IPS DF 6.9 (cell line): ENCODE measurements at places on chromosomes 4 and X.

DNA sequence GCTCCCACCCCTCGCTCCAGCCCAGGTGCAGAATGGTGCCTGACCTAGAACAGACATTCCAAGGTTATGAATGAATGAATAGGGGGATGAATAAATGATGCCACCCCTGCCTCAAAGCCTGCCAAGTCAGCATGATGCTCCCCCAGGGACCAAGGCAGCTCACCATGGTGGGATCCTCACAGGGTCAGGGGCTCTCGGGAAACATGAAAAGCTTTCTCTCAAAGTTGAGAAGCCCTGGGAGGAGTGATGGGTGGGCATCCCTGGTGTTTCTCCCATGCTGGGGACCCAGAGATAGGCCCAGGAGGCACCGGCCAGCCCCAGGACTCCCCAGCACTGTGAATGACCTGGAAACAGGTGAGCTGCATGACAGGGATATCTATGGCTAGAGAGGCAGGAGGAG is 58.9 kb downstream of the HTRA3 start:
- no peaks in the 10 kb centered on the region for H3K4me1 ChIP-seq
- no peak overlapping the region for H3K27ac ChIP-seq
- no peaks in the 10 kb centered on the region for H3K36me3 ChIP-seq
- no peaks in the 10 kb centered on the region for H3K27me3 ChIP-seq
- no peak for DNase-seq

GRCh38 chr4:40409835-40410234 is 74.7 kb downstream of the CHRNA9 start:
- DNase-seq, result no peak
- no peaks in the 10 kb centered on the region for H3K27me3 ChIP-seq
- no peak overlapping the region for H3K4me3 ChIP-seq
- no peaks in the 10 kb centered on the region for H3K36me3 ChIP-seq
- H3K4me1 ChIP-seq, result no peaks in the 10 kb centered on the region

DNA sequence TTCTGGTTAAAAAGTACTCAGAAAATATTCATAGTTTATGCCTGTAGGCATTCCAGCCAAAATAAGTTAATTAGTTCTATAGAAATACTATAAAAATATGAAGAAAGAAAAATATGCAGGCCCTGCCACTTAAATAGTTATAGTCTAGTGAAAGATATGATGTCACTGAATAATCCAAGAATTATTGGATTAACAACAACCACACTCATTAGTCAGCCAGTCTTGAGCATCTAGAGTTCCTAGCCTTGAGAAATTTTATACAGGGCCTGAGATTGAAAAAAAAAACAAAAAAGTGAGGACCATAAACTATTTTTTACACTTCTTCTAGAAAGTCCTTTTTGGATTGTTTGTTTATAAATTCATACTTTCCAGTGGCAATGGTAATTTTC is 823.0 kb downstream of the FAT4 start:
- H3K27me3 ChIP-seq, result no peaks in the 10 kb centered on the region
- no peak overlapping the region for H3K4me3 ChIP-seq
- H3K36me3 ChIP-seq, result no peaks in the 10 kb centered on the region

GRCh38 chrX:137044893-137045292 is 11.1 kb upstream of the GPR101 start:
- no peak overlapping the region for H3K27ac ChIP-seq
- no peaks in the 10 kb centered on the region for H3K36me3 ChIP-seq
- no peaks in the 10 kb centered on the region for H3K27me3 ChIP-seq
- no peaks in the 10 kb centered on the region for H3K4me1 ChIP-seq

DNA sequence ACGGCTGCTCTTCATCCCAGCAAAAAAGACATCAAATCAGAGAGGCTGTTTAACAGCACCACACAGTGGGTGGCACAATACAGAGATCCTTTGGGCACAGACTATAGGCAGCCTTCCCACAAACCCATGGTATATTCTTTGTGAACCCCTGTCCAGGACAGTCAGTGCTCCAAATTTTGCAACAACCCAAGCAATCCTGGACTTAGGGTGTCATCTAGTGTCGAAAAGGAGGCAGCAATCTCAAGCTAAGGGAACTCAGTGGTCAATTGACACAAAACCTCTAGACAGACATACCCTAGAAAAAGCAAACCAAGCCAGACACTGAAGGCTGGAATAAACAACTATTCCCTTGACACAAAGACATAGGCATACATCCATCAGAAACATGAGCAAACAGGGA is 137.4 kb downstream of the BMP15 start:
- H3K27me3 ChIP-seq, result no peaks in the 10 kb centered on the region
- no peak for DNase-seq
- H3K27ac ChIP-seq, result no peak overlapping the region
- H3K4me3 ChIP-seq, result no peak overlapping the region
- no peaks in the 10 kb centered on the region for H3K36me3 ChIP-seq
- no peaks in the 10 kb centered on the region for H3K4me1 ChIP-seq

GRCh38 chr4:82388405-82388804 is 14.6 kb upstream of the HNRNPD start:
- no peak for DNase-seq
- H3K27me3 ChIP-seq, result no peaks in the 10 kb centered on the region
- H3K27ac ChIP-seq, result no peak overlapping the region
- H3K4me3 ChIP-seq, result no peak overlapping the region
- no peaks in the 10 kb centered on the region for H3K36me3 ChIP-seq

DNA sequence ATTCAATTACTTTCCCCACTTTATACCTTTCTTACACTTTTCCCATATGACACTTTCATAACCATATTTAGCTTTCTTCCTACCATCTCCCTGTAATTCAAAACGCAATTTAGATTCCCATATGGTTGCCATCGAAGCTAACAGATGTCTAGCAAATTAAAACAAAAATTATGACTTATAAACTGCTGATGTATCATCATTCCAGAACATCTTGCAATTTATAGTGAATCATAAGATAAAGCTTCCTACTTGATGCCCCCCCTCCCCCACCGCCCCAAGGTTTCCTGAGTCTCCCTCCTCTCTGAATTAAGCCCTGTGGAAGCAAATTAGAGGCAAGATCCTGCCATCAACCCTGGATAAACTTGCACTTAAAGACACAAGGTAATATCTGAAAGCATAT is 5.4 kb downstream of the TSPAN5 start:
- no peak overlapping the region for H3K4me3 ChIP-seq
- no peaks in the 10 kb centered on the region for H3K4me1 ChIP-seq
- H3K36me3 ChIP-seq, result no peaks in the 10 kb centered on the region
- no peak overlapping the region for H3K27ac ChIP-seq

DNA sequence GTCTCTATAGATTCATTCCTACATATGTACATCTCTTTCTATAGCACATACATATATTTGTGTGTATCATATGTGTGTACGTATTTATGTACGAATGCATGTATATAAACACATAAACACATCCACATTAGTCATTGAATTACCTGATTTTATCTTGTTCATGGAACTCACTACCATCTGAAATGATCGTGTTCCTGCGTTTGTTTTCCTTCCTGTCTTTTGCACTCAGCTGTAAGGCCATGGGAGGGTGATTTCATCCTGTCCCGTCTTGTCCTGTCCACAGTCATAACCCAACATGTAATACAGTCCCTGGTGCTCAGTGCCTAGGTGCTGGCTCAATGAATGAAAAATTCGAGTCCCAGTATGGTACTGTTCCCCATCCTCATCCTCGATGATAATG is 191.8 kb upstream of the PSAPL1 start:
- no peaks in the 10 kb centered on the region for H3K27me3 ChIP-seq
- no peak for DNase-seq
- no peak overlapping the region for H3K27ac ChIP-seq
- H3K36me3 ChIP-seq, result no peaks in the 10 kb centered on the region
- no peaks in the 10 kb centered on the region for H3K4me1 ChIP-seq
- H3K4me3 ChIP-seq, result no peak overlapping the region

GRCh38 chrX:37847733-37848197 is 394 bp upstream of the DYNLT3 start:
- DNase-seq, result no peak
- H3K4me3 ChIP-seq, result no peak overlapping the region
- no peaks in the 10 kb centered on the region for H3K36me3 ChIP-seq
- H3K4me1 ChIP-seq, result no peaks in the 10 kb centered on the region
- H3K27me3 ChIP-seq, result no peaks in the 10 kb centered on the region
- no peak overlapping the region for H3K27ac ChIP-seq

DNA sequence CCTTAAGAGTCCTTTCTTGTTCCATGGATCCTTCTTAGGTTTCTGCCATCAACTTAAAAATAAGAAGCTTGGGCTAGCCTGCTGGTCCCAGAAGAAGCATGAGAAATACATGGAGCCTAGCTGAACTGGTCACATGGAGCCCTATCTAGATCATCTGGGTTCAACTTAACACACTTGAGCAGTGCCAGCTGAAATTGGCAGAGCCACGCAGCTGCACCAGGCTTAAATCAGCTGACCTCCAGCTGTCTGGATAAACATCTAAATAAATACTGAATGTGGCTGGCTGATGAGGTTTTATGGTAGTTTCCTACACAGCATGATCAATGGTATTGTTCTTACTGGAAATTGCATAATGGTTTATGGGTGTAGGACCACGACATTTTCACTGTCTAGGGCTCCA is 598.4 kb upstream of the FAM241A start:
- H3K27me3 ChIP-seq, result no peaks in the 10 kb centered on the region
- no peak overlapping the region for H3K4me3 ChIP-seq
- no peaks in the 10 kb centered on the region for H3K4me1 ChIP-seq
- no peak overlapping the region for H3K27ac ChIP-seq

DNA sequence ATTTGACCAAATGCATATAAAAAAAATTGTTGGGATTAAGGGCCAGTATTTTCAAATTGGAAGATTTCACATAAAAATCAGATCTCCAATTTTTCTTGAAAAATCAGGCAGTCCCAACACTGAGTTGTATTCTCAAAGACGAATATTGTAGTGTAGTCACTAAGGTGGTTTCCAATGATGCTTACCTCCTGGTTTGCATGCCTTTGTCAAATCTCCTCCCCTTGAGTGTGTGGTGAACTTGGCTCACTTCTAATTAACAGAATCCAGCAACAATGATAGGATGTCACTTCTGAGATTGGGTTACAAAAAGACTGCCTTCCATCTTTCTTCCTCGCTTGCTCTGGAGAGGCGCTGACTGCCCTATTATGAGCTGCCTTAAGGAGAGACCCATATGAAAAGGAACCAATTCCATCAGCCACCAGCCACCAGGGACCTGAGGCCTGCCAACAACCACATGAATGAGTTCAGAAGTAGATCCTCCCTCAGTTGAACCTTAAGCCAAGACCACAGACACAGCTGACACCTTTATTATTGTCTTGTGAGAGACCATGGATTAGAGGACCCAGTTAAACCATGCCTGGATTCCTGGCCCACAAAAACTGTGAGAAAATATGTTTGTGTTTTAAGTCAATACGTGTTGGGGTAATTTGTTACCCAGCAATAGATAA is 31.2 kb upstream of the TSPAN5 start:
- no peak overlapping the region for H3K27ac ChIP-seq
- DNase-seq, result no peak
- H3K36me3 ChIP-seq, result no peaks in the 10 kb centered on the region
- H3K4me3 ChIP-seq, result no peak overlapping the region
- H3K27me3 ChIP-seq, result no peaks in the 10 kb centered on the region
- H3K4me1 ChIP-seq, result no peaks in the 10 kb centered on the region

GRCh38 chr4:8906668-8906970 is 35.0 kb upstream of the HMX1 start:
- no peak overlapping the region for H3K4me3 ChIP-seq
- DNase-seq, result no peak
- no peaks in the 10 kb centered on the region for H3K36me3 ChIP-seq
- no peaks in the 10 kb centered on the region for H3K27me3 ChIP-seq

DNA sequence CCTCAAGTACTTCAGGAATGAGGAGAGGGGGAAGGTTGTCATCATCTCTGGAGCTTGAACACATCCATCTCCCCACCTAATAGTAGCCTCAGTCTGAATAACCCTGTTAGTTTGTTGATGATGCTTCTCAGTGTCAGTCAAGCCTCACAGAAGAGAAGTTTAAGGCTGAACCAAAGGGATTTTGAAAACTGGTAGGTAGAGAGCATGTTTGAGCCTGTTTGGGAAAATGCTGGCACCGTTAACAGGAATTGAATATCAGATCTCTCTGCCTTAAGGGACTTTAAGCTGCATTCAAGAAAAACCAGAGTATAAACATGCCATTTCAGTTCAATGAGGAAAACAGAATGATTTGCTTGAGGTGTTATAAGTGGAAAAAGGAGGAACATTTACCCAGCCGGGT is 73.1 kb downstream of the MAPK10 start:
- no peaks in the 10 kb centered on the region for H3K4me1 ChIP-seq
- H3K27me3 ChIP-seq, result no peaks in the 10 kb centered on the region
- no peak overlapping the region for H3K27ac ChIP-seq
- H3K4me3 ChIP-seq, result no peak overlapping the region

DNA sequence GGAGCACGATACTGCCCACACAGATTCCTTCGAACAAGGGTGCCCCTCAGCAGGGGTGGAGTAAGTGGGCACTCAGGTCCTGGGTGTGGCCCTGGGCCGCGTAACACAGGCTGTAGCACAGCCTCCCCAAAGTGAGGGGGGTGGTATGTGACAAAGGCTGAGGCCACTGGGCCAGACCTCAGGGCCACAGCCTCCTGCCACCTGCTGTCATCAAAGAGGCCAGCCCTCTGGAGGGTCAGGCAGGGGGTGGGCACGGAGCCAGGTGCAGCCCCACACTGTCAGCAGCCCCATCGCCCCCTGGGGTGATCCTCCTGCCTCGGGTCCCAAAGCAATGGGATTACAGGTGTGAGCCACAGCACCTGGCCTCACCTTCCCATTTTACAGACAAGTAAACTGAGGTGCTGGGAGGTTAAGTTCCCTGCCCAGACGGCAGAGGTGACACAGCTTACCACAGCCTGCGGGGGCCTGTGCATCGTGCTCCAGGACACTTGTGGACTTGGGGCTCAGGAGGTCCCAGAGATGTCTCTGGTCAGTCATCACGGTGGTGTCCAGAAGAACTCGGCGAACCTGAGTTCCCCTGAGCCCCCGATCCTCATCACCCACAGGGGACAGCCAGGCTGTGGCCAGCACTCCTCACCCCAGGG is 27.5 kb upstream of the MXD4 start:
- no peak overlapping the region for H3K27ac ChIP-seq
- no peaks in the 10 kb centered on the region for H3K36me3 ChIP-seq
- H3K4me1 ChIP-seq, result no peaks in the 10 kb centered on the region
- no peak for DNase-seq
- H3K4me3 ChIP-seq, result no peak overlapping the region
- no peaks in the 10 kb centered on the region for H3K27me3 ChIP-seq

DNA sequence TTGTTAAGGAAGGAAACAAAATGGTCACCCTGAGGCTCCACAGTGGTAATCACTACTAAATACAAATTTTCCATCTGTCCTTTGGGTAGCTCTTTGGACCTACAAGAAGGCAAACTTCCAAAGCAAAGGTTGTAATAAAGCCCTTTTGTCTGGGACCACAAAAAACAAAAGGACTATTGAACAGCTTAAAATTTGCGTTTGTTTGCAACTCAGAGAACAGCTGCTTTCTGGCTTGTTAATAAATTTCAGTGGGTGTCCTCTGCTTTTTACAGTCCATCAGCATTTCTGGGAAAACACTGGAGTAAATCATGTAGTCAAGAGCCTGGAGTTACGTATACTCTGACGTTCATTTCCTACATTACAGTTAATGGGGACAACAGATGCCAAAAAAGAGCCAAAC is 439.7 kb upstream of the DIAPH2 start:
- no peaks in the 10 kb centered on the region for H3K4me1 ChIP-seq
- no peak for DNase-seq
- H3K4me3 ChIP-seq, result no peak overlapping the region
- no peaks in the 10 kb centered on the region for H3K36me3 ChIP-seq
